ENCODE measurements at places on chromosomes 12 and 14. TPM values are rescaled to one million over a fixed set of nuclear protein-coding genes. Genes with fewer than 3 reads are reported as not detected.

The LTA4H gene
- total RNA-seq = 59.6 TPM

The ORMDL2 gene
- 59.6 TPM for total RNA-seq

DNA sequence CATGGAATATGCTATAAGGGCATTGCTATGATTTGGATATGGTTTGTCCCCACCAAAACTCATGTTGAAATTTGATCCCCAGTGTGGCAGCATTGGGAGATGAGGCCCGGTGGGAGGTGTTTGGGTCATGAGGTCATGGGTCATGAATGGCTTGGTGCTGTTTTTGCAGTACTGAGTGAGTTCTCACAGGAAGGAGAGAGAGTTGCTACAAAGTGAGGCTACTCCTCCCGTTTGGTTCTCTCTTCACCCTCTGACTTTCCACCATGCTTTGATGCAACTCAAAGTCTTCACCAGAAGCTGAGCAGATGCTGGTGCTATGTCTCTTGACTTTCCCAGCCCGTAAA lies 388.1 kb upstream of the TMPO start:
- no peak for DNase-seq

- no peak for DNase-seq
These were observed 43.8 kb upstream of the LTBP2 start for GRCh38 chr14:74655599-74656395.
